H1 (cell line): ENCODE measurements at places on chromosomes 3 and 15. TPM values are rescaled to one million over a fixed set of nuclear protein-coding genes. Genes with fewer than 3 reads are reported as not detected.

GRCh38 chr15:81152799-81153198 lies 18.7 kb downstream of the CFAP161 start:
- H3K4me3 ChIP-seq, result no peak overlapping the region
- H3K4me1 ChIP-seq, result no peaks in the 10 kb centered on the region
- no peak for DNase-seq

DNA sequence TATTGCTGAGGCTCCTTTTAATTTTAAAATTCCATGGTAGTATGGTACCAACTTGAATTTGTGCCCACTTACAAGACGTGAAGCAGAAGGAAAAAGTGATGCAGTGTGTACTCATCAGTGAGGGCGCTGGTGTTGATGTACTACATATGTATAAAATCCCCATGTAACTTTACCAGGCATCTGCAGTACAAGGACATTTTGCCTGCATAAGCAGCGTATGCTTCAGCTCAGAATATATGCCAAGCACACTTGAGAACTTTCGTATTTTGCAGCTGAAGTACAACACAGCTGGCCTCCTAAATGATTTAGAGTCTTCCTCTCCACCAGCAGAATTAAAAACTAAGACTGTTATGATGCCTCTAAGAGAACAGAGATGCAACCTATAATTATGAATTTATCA lies 108.9 kb downstream of the RYR3 start:
- no peaks in the 10 kb centered on the region for H3K4me1 ChIP-seq
- no peaks in the 10 kb centered on the region for H3K36me3 ChIP-seq
- no peaks in the 10 kb centered on the region for H3K27me3 ChIP-seq
- DNase-seq, result no peak
- no peak overlapping the region for H3K4me3 ChIP-seq

DNA sequence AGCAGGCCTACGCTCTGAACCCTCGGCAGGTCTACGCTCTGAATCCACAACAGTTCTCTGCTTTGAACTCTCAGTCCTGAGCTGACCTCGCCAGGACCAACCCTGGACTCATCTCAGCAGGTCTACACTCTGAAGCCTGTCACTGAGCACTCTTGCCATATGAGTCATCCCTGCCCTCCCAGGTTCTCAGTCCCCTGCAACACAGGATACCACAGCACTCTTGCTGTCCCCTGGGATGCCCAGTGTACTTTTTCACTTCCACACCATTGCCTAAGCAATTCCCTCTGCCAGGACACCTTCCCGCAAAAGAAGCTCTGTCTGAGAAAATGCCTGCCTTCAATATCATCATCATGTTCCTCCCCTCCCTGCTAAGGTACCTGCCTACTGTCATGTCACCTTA lies 42.0 kb downstream of the NUP210 start:
- no peak for DNase-seq
- H3K4me1 ChIP-seq, result no peaks in the 10 kb centered on the region
- H3K27me3 ChIP-seq, result no peaks in the 10 kb centered on the region
- no peak overlapping the region for H3K27ac ChIP-seq
- no peak overlapping the region for H3K4me3 ChIP-seq
- peaks cover 22% of the 10 kb centered on the region; the same call in 1 of the 2 replicates for H3K36me3 ChIP-seq

DNA sequence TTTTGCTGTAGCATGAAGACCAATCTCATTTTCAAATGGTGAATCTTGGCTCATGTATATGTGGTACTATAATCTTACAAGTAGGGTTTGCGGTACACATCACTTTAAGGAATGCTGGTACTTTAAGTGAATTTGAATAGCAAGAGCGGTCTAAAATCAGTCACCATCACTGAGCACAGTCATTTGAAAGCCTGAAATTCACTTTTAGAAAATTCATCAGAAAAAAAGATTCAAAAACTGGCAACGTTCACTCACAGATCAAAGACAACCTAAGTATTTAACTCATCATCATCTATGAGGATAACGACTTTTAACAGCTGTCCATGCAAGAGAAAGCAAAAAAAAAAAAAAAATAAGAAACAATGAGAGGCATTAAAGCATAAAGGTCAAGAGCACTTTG lies 111.6 kb downstream of the FHIT start:
- H3K27me3 ChIP-seq, result no peaks in the 10 kb centered on the region
- H3K4me3 ChIP-seq, result no peak overlapping the region
- DNase-seq, result no peak
- peaks cover 3% of the 10 kb centered on the region for H3K4me1 ChIP-seq

DNA sequence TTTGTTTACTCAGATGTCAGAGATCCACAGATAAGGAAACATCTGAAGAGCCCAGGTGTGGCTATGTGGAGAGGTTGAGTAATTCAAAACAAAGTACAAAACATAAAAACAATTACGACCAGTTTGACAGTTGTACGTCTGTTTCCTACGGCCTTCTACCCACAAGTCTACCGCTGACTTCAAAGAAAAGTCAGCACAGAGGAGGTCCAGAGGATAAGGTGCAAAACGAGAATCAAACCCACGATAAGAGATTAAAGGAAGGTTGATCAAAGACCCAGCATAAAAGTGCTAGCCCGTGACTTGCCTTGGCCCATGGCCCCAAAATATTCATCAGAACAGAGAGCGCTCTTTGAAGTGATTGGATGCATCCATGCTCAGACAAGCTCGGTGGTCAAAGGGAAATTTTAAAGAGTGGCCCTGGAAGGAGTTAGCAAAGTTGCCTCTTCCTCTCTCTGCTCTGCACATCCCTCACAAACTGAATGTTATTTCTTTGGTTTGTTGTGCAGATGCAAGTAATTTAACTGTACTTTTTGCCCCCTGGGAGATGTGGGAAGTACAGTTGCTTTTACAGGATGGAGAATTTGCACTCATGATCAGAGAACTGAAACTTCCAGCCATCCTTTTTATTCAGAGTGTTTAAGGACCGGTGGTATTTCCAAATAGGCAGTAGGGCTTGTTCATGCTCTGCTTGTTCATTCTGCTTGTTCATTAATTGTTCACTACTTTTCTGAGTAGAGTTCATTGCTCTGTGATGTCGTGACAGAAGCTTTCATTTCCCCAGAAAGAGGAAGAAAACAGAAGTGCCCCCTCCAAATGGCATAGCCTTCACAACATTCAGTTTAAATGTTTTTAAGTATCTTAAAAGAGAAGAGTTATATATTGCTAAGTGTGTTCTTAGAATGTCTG lies 31.1 kb downstream of the MME start:
- DNase-seq, result no peak
- no peaks in the 10 kb centered on the region for H3K27me3 ChIP-seq
- H3K4me1 ChIP-seq, result no peaks in the 10 kb centered on the region
- H3K36me3 ChIP-seq, result no peaks in the 10 kb centered on the region
- no peak overlapping the region for H3K27ac ChIP-seq

Gene SYNM
- 2.0 and 2.2 TPM in 2 replicates for total RNA-seq

Gene AMT
- total RNA-seq, result 44.3 and 46.5 TPM in 2 replicates

DNA sequence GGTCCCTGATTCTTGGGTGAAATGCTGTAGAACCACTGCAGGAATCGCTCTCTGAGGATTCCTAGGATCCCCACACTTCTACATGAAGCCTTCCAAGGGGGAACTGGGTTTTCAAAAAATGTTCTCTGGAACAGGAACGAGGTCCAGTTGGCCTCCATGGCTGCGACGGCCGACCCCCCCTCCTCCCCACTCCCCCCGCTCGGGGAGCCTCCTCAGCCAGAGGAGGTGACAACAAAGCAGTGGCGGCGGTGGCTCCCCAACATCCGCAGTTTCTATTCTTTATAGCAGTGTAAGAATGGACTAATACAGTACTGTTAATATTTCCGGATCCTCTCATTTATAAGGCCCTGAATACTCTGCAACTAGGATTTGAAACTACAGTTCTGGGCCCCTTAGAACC lies 84.0 kb upstream of the PLAAT1 start:
- no peak for DNase-seq
- H3K4me1 ChIP-seq, result no peaks in the 10 kb centered on the region
- H3K4me3 ChIP-seq, result no peak overlapping the region
- no peak overlapping the region for H3K27ac ChIP-seq
- H3K27me3 ChIP-seq, result no peaks in the 10 kb centered on the region

DNA sequence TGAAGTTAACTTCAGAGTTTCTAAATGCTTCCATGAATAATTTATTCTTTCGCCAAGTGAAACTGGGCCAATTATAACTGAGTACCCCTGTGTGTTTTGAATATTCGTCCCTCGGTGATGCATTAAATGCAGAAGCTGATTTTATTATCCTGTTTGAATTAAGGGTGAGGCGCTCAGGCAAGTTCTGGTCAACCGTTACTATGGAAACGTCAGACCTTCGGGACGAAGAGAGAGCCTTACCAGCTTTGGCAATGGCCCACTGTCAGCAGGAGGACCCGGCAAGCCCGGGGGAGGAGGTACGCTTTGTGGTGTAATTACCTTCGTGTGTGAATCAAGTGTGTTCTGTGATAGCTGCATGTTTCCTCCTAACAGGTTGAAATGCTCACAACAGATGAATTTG lies 239.8 kb downstream of the ITPR1 start:
- H3K4me3 ChIP-seq, result no peak overlapping the region
- DNase-seq, result peak; percentile 51
- no peaks in the 10 kb centered on the region for H3K36me3 ChIP-seq
- no peak overlapping the region for H3K27ac ChIP-seq

DNA sequence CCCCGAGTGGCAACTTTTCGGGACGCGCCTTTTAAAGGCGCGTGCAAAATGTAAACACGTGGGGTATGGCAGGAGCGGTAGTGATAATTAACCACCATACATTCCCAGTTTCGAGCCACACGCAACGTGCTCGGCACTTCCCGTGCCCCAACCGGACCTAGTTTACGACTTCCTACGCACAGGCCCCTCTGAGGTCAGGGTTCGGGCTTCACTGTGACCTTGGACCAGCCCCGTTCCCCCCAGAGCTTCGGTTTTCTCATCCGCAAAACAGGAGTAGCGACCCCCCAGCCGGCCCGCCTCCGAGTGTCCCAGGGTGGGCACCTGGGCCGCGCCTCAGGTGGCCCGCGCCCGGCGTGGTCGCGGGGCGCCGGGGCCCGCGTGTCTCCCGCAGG lies 451 bp downstream of the CHCHD4 start:
- H3K36me3 ChIP-seq, result peaks cover 8% of the 10 kb centered on the region
- DNase-seq, result no peak
- peaks cover 14% of the 10 kb centered on the region for H3K4me1 ChIP-seq
- H3K4me3 ChIP-seq, result peak overlapping the region; percentile 97
- H3K27me3 ChIP-seq, result no peaks in the 10 kb centered on the region
- peak overlapping the region; percentile 6 for H3K27ac ChIP-seq

Gene MYO1E
- 138 and 142 TPM in 2 replicates for total RNA-seq

Gene CCDC54
- total RNA-seq, result not detected in 2 replicates

Gene ARPIN
- 3.1 and 3.9 TPM in 2 replicates for total RNA-seq

DNA sequence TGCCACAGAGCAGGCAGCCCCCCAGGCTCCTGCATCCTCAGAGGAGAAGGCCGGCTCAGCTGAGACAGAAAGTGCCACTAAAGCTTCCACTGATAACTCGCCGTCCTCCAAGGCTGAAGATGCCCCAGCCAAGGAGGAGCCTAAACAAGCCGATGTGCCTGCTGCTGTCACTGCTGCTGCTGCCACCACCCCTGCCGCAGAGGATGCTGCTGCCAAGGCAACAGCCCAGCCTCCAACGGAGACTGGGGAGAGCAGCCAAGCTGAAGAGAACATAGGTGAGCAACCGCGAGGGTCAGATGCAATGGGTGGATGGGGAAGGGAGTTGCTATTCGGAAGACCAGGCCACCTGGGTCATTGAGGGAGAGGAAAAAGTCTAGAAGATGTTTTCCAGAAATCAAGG lies 53.0 kb downstream of the GAP43 start:
- H3K4me1 ChIP-seq, result no peaks in the 10 kb centered on the region
- H3K27me3 ChIP-seq, result no peaks in the 10 kb centered on the region
- H3K36me3 ChIP-seq, result no peaks in the 10 kb centered on the region
- no peak overlapping the region for H3K27ac ChIP-seq
- DNase-seq, result no peak

- no peaks in the 10 kb centered on the region; the same call in 1 of the 2 replicates for H3K36me3 ChIP-seq
- DNase-seq, result no peak
- no peaks in the 10 kb centered on the region for H3K27me3 ChIP-seq
- peaks cover 5% of the 10 kb centered on the region for H3K4me1 ChIP-seq
These were observed 21.1 kb downstream of the ANXA2 start for GRCh38 chr15:60376677-60377095.

GRCh38 chr3:46884929-46885328 lies 7.4 kb downstream of the PTH1R start:
- no peak overlapping the region for H3K4me3 ChIP-seq
- no peaks in the 10 kb centered on the region for H3K36me3 ChIP-seq
- H3K27me3 ChIP-seq, result peaks cover 50% of the 10 kb centered on the region
- DNase-seq, result no peak
- no peak overlapping the region for H3K27ac ChIP-seq
- peaks cover 16% of the 10 kb centered on the region for H3K4me1 ChIP-seq

DNA sequence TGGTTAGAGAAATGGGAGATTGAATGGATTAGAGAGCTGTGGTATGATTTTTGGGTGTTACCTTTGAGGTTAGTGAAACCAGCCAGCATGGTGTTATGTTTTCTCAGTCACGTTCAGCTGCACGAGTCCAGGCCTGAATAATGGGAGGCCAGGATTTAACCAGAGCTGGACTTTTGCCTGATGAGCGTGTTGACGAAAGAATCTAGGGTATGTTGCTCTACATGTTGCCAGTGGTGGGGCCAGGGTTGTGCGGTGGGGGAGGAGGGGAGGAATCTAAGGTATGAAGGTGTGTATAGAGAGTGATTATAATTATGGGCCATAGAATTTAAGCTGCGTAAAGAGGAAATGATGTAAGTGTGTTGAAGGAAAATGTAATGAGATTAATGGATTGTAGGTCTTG lies 22.8 kb downstream of the MINDY2 start:
- no peak for DNase-seq
- no peak overlapping the region for H3K4me3 ChIP-seq
- H3K27me3 ChIP-seq, result no peaks in the 10 kb centered on the region
- H3K36me3 ChIP-seq, result no peaks in the 10 kb centered on the region; the same call in 1 of the 2 replicates
